ENCODE measurements at places on chromosomes 6 and 20. TPM values are rescaled to one million over a fixed set of nuclear protein-coding genes. Genes with fewer than 3 reads are reported as not detected.

Gene FOXS1
- total RNA-seq = 5.9 TPM

GRCh38 chr20:1841554-1842140 is 53.6 kb upstream of the SIRPA start:
- DNase-seq = no peak

GRCh38 chr6:144320741-144321140 is 35.6 kb downstream of the UTRN start:
- no peak for DNase-seq

GRCh38 chr6:63176181-63176580 is 35.1 kb upstream of the FKBP1C start:
- no peak for DNase-seq

DNA sequence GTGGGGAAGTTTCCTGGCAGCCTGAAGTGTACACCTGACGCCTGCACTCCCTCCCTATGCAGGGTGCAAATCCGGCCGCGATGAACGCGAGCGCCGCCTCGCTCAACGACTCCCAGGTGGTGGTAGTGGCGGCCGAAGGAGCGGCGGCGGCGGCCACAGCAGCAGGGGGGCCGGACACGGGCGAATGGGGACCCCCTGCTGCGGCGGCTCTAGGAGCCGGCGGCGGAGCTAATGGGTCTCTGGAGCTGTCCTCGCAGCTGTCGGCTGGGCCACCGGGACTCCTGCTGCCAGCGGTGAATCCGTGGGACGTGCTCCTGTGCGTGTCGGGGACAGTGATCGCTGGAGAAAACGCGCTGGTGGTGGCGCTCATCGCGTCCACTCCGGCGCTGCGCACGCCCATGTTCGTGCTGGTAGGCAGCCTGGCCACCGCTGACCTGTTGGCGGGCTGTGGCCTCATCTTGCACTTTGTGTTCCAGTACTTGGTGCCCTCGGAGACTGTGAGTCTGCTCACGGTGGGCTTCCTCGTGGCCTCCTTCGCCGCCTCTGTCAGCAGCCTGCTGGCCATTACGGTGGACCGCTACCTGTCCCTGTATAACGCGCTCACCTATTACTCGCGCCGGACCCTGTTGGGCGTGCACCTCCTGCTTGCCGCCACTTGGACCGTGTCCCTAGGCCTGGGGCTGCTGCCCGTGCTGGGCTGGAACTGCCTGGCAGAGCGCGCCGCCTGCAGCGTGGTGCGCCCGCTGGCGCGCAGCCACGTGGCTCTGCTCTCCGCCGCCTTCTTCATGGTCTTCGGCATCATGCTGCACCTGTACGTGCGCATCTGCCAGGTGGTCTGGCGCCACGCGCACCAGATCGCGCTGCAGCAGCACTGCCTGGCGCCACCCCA is 1.2 kb downstream of the GPR6 start:
- no peak for DNase-seq
